Thoracic aorta (tissue), 2 donors: ENCODE measurements at places on chromosomes 4 and X.

GRCh38 chr4:45385306-45385705 is 659.0 kb upstream of the GNPDA2 start:
- no peaks in the 10 kb centered on the region for H3K27me3 ChIP-seq
- H3K4me1 ChIP-seq: no peaks in the 10 kb centered on the region
- H3K4me3 ChIP-seq: no peak overlapping the region
- no peak for DNase-seq

GRCh38 chr4:159476886-159477285 is 374.0 kb downstream of the RAPGEF2 start:
- H3K36me3 ChIP-seq: no peaks in the 10 kb centered on the region
- H3K4me3 ChIP-seq: no peak overlapping the region
- no peak overlapping the region for H3K27ac ChIP-seq

- no peak overlapping the region for H3K27ac ChIP-seq
- H3K27me3 ChIP-seq: no peaks in the 10 kb centered on the region
- H3K4me3 ChIP-seq: no peak overlapping the region
Observed at GRCh38 chr4:122920473-122920872, 1.9 kb downstream of the NUDT6 start.

GRCh38 chrX:37830371-37830770 is 17.0 kb downstream of the DYNLT3 start:
- no peak for DNase-seq
- no peaks in the 10 kb centered on the region for H3K36me3 ChIP-seq
- H3K4me3 ChIP-seq: no peak overlapping the region
- no peaks in the 10 kb centered on the region for H3K27me3 ChIP-seq

DNA sequence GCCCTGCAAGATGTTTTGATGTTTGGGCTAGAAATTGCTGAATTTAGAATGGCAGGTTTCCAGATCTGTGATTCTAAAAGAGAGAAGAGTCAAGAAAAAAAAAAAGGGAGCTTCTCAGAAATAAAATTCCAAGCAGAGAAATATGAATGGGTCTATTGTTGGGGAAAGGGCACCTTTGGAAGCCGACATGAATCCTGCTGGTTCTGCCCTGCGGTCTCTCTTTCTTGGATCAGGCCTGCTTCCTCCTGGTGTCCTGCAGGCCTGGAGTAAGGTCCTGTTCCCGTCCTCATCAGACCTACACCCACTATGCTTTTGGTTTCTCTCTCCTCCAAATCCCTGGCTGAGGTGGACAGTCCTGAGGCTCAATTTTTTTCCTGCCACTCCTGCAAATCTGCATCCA is 109.8 kb upstream of the TRIM2 start:
- no peak overlapping the region for H3K27ac ChIP-seq
- peaks cover 4% of the 10 kb centered on the region for H3K4me1 ChIP-seq
- no peak for DNase-seq
- no peaks in the 10 kb centered on the region for H3K27me3 ChIP-seq

DNA sequence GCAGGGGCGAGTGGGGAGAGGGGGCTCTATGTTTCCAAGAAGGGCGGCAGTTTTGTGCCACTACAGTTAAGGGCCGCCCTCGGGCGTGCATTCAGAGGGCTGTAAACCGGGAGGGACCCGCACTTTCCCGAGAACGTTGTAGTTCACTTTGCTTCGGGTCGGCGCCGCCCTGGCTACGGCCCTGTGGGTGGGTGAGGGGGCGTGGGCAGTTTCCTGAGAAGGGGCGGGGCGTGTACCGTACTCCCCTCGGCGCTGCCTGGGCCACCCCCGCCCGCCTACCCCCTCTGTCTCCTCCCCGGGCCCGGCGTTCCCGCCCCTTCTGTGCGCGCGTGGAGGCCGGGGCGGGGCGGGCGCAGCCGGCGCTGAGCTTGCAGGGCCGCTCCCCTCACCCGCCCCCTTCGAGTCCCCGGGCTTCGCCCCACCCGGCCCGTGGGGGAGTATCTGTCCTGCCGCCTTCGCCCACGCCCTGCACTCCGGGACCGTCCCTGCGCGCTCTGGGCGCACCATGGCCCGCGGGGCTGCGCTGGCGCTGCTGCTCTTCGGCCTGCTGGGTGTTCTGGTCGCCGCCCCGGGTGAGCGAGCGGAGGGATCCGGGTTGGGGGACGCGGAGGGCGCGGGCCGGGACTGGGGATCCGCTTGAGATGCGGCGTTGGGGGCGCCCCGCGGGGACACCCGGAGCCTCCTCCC is at the start of gene CD99:
TSS of gene CD99 (plus strand) at position 440 of the 687 bp plus-strand sequence. CDS start at position 506, 66 bp downstream.
- H3K27me3 ChIP-seq: no peaks in the 10 kb centered on the region
- no peaks in the 10 kb centered on the region for H3K36me3 ChIP-seq
- peak; percentile 68 for DNase-seq
- H3K4me1 ChIP-seq: peaks cover 35% of the 10 kb centered on the region

DNA sequence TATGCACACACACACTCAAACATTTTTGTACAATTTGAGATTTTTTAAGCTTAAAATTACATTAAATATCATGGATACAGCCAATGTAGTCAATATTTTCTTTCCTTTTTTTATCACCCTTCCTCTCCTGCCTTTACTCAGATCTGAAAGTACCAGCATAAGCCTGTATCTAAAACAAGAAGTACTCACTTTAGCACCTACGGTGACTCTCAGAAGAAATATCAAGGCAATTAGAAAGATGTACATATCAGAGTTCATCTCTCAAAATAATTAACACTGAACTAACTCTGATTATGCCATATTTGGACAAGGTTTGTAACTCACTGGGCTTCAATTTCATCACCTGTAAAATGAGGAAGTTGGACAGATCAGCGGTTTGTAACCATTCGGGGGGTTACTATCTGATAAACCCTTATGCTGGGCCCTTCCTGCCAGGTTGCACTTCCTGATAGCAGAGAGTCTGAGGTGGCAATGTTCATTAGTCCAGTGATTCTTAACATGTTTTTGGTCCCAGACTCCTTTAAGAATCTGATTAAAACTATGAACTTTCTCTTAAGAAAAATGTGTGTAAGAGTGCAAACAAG is 5.7 kb upstream of the GPR174 start:
- no peaks in the 10 kb centered on the region for H3K27me3 ChIP-seq
- H3K4me1 ChIP-seq: no peaks in the 10 kb centered on the region
- no peak for DNase-seq
- no peaks in the 10 kb centered on the region for H3K36me3 ChIP-seq

DNA sequence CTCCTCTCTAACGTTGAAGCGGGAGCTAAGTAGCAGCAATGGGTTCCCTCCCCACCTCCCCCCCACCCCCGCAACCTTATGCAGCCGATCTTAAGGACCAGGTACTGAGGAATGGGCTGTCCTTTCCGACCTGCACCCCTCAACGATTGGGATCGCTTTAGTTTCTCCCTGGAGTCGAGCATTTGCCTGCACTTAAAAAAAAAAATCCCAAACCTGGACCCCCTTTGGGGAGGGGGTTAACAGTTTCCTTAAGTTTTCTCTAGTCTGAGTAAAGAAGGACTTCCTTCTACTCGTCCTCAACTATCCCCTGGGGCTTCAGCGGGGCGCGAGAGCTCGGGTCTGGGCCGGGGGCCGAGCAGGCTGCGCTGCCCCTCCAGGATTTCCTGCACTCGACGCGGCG is 25.7 kb upstream of the BCORL1 start:
- no peak overlapping the region for H3K27ac ChIP-seq
- no peak for DNase-seq
- no peaks in the 10 kb centered on the region for H3K36me3 ChIP-seq
- H3K4me1 ChIP-seq: no peaks in the 10 kb centered on the region

GRCh38 chr4:107631560-107631959 is 88.5 kb downstream of the PAPSS1 start:
- no peaks in the 10 kb centered on the region for H3K27me3 ChIP-seq
- DNase-seq: peak; percentile 4
- H3K36me3 ChIP-seq: no peaks in the 10 kb centered on the region
- H3K4me3 ChIP-seq: peak overlapping the region; percentile 48
- peak overlapping the region; percentile 5 for H3K27ac ChIP-seq
- peaks cover 6% of the 10 kb centered on the region for H3K4me1 ChIP-seq

- no peak overlapping the region for H3K27ac ChIP-seq
- no peaks in the 10 kb centered on the region for H3K4me1 ChIP-seq
- no peak for DNase-seq
- no peaks in the 10 kb centered on the region for H3K36me3 ChIP-seq
- no peaks in the 10 kb centered on the region for H3K27me3 ChIP-seq
Observed at GRCh38 chr4:23412701-23413100, 477.1 kb downstream of the PPARGC1A start.

- no peak overlapping the region for H3K4me3 ChIP-seq
- no peaks in the 10 kb centered on the region for H3K27me3 ChIP-seq
- no peaks in the 10 kb centered on the region for H3K4me1 ChIP-seq
- no peak for DNase-seq
Observed at GRCh38 chr4:1532549-1533395, 126.5 kb upstream of the NKX1-1 start.

GRCh38 chr4:88775529-88775928 is 77.9 kb upstream of the NAP1L5 start:
- H3K4me3 ChIP-seq: no peak overlapping the region
- H3K27me3 ChIP-seq: no peaks in the 10 kb centered on the region
- H3K4me1 ChIP-seq: no peaks in the 10 kb centered on the region
- H3K36me3 ChIP-seq: peaks cover 8% of the 10 kb centered on the region
- DNase-seq: no peak

DNA sequence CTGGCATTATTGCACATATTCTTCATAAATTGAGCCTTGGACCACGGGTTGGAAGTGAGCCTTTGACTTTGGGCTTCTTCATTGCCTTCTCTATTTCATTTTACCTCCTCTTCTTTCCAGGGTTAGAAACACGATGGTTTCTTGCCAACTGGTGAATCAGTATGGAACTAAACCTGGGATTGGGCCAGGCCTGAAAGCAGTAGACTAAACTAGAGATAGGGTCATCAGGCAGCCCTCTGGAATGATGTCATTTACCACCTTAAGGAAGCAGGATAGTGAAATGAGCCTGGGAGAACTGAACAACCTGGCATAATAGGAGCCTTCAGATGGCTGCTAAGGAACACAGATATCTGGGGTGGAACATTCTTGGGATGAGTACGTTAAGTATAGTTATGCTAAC is 67.5 kb upstream of the ATP8A1 start:
- H3K27ac ChIP-seq: no peak overlapping the region
- H3K4me3 ChIP-seq: no peak overlapping the region
- DNase-seq: no peak
- no peaks in the 10 kb centered on the region for H3K4me1 ChIP-seq
- no peaks in the 10 kb centered on the region for H3K27me3 ChIP-seq

DNA sequence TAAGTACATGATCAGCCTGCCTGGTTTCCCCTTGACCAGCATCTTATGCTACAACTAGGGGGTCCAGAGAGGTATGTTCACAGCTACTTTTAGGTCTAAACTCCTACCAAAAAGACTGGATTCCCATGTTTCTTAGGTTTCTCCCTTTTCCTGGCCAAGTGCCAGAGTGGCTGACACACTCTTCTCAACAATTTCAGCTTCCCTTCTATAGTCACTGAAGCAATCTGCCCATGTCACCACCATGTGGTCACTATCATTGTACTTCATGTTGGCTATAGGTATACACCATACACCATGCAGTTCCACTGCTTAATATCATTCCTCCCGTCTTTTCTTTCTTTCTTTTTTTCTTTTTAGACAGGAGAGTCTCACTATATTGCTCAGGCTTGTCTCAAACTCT is 66.9 kb downstream of the KLHL13 start:
- no peak overlapping the region for H3K4me3 ChIP-seq
- H3K27ac ChIP-seq: no peak overlapping the region
- no peaks in the 10 kb centered on the region for H3K36me3 ChIP-seq

DNA sequence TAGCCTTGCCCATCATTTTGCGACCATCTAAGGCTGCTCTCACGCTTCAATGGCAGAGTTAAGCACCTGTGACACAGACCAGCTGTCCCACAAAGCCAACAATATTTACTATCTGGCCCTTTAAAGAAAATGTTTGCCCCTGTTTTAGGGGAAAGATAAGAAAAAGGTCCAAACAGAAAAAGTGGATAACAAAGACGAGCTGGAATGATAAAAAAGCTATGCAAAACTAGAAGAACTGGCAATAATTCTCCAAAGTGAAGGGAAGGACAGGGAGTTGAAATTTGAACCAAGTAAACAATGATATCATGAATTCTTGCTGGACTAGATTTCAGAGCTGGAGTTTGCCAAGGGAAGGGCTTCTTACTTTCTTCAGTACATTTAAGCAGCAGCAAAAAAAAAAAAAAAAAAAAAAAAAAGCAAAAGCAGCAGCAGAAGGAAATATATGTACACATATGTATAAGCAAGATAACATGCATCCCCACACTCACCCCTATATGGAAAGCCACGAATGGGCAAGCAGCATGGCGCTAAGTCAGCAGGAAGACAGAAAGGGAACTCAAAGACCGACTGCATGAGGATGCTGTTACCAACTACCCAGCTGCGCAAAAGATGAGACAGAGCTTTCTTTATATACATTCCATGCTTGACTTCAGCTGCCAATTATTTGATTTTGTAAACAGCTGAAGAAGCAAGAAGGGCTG is 12.5 kb downstream of the TRAPPC2 start:
- no peaks in the 10 kb centered on the region for H3K4me1 ChIP-seq
- DNase-seq: no peak

DNA sequence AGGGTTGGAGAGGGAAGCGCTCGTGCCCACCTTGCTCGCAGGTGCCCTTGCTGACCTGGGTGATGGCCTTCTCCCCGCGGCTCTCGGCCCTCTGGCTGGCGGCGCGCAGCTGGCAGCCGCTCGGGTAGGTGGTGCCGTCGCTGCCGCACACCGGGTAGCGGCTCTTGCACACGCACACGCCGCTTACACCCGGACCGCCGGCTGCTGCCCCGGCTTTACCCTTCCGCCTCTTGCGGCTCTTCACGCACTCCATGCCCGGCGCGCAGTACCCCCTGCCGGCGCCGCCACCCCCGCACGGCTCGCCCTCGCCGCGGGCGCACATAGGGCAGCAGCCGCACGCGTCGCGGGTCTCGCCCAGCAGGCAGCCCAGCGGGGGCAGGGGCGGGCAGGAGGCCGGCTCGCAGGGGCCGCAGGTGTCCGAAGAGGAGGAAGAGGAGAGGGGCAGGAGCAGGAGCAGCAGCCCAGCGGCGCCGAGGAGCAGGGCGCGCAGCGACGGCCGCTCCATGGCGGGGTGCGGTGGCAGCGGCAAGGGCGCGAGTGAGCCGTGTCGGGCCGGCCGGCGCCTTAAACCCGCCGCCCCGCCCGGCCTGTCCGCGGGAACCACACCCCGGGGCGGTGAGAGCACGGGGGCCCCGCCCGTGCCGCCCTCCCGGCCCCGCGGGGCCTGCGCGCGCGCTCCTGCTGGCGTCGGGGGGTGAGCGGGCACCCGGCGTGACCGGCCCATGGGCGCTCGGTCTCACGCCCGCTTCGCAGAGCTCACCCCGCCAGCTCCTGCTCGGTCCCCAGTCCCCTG is at the start of gene IGFBP7:
TSS of gene IGFBP7 (minus strand) at position 539 of the 793 bp plus-strand sequence. CDS start at position 505, 34 bp downstream.
- H3K4me3 ChIP-seq: peak within 1 kb of the TSS; percentile 92
- H3K4me1 ChIP-seq: peaks cover 17% of the 10 kb centered on the region
- DNase-seq: no peak
- no peaks in the 10 kb centered on the region for H3K27me3 ChIP-seq
- H3K36me3 ChIP-seq: no peaks in the 10 kb centered on the region
- H3K27ac ChIP-seq: peak within 1 kb of the TSS; percentile 99

- no peak overlapping the region for H3K4me3 ChIP-seq
- H3K27me3 ChIP-seq: no peaks in the 10 kb centered on the region
- no peak for DNase-seq
- no peaks in the 10 kb centered on the region for H3K36me3 ChIP-seq
- H3K27ac ChIP-seq: no peak overlapping the region
Observed at GRCh38 chr4:133856731-133857355, 344.7 kb downstream of the PABPC4L start.
